ENCODE measurements at places on chromosomes 1 and 21. TPM values are rescaled to one million over a fixed set of nuclear protein-coding genes. Genes with fewer than 3 reads are reported as not detected.

MAB21L3 gene
- polyA plus RNA-seq = not detected

BLACAT1 gene
- polyA plus RNA-seq = not detected

TMEM50B gene
- polyA plus RNA-seq = 31.9 TPM

LRRC38 gene
- not detected for polyA plus RNA-seq

TFF3 gene
- polyA plus RNA-seq = not detected

KRTAP11-1 gene
- not detected for polyA plus RNA-seq

ATF3 gene
- polyA plus RNA-seq = 0.73 TPM

ADPRS gene
- 29.7 TPM for polyA plus RNA-seq

FAM110D gene
- polyA plus RNA-seq = not detected

CELA2A gene
- polyA plus RNA-seq = not detected

PTPN7 gene
- polyA plus RNA-seq = 18.7 TPM

PTPN22 gene
- 41.1 TPM for polyA plus RNA-seq

SPATA45 gene
- 0.80 TPM for polyA plus RNA-seq

EPHA8 gene
- polyA plus RNA-seq = not detected

TEKT2 gene
- not detected for polyA plus RNA-seq

ALX3 gene
- polyA plus RNA-seq = not detected

KRTAP24-1 gene
- polyA plus RNA-seq = not detected

ADGRL4 gene
- not detected for polyA plus RNA-seq

HOOK1 gene
- polyA plus RNA-seq = 5.7 TPM

KIRREL1 gene
- not detected for polyA plus RNA-seq

LCE1E gene
- polyA plus RNA-seq = not detected

ORC1 gene
- polyA plus RNA-seq = 0.15 TPM

ENAH gene
- 0.04 TPM for polyA plus RNA-seq

MTR gene
- polyA plus RNA-seq = 15.2 TPM

CCDC28B gene
- 14.0 TPM for polyA plus RNA-seq

TRPM2 gene
- 5.1 TPM for polyA plus RNA-seq

PLA2G2A gene
- polyA plus RNA-seq = not detected

IL20 gene
- polyA plus RNA-seq = not detected

CRNN gene
- not detected for polyA plus RNA-seq

FCAMR gene
- polyA plus RNA-seq = not detected

BGLAP gene
- not detected for polyA plus RNA-seq

ZFP69B gene
- polyA plus RNA-seq = 0.95 TPM
